CD4-positive, alpha-beta T cell treated with Interleukin-10 for 1 hour (primary cell): ENCODE measurements at places on chromosomes 2 and 18.

- DNase-seq: no peak
These were observed 105.7 kb downstream of the MSH2 start for GRCh38 chr2:47508641-47509040.

- DNase-seq: no peak
These were observed at the start of gene CYBRD1 for GRCh38 chr2:171522052-171522787. Gene CYBRD1 (plus strand): TSS chr2:171522474. CDS start chr2:171522546, 72 bp downstream.

DNA sequence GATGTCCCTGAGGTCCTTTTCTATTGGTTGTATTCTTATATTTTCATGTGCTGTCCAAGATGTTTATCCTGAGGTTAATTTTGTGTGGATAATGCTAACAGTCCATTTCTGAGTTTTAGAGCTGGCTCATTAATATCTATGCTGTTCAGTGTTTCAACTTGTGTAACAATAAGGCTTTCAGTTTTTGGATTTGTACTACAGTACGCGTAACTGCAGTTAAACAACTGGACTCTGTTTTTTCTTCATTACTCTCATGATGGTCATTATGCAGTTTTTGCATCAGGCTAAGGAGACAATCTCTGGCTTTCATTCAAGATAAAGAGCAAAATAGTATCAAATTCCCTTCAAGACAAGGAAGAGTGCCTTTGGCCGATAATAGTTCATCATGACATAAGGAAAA is 1364.8 kb downstream of the DPP10 start:
- no peak for DNase-seq

DNA sequence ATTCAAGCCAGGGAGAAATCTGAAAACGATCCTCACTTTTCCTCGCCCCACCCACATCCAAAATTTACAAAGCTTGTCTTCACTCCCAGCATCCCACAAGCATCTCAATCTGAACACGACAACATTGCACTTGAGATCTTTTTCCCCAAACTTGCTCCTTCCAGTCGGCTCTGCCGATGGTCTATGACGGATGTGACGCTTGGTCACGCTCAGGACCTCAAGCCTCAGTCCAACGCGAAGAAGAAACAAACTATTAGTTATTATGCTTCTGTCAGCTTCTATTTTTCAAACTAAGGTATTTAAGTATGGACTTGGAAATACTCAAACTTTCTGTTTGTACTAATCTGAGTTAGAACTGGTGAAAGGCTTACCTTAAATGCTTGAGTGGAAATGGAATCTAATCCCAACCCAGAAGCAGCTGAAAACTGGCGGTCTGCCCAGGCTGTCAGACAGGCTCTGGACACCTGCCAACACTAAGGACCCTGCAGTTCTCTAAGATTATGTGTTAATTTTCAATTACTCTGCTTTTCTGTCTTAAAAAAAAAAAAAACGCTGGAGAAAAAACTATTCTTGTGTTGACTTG is 132.1 kb upstream of the DNMT3A start:
- no peak for DNase-seq

DNA sequence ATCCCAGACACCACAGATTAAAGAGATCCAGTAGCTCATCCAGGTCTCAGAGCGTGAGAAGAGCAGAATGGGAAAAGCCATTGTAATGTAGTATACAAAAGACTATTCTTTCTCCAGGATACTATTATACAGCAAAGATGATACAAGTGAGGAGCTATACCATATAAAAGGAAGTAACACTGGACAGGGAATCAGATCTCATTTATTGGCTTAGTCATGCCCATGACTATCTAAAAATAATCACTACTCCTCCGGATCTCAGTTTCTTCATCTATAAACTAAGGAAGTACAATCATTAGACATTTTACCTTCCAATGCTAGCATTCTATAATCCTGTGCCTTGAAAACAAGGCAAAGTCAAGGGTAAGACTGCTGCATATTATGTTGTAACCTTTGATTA is 19.4 kb downstream of the KRCC1 start:
- no peak for DNase-seq

- peak; percentile 72 for DNase-seq
These were observed 123.8 kb downstream of the SPTBN1 start for GRCh38 chr2:54579682-54580620.
